ENCODE measurements at places on chromosomes 12 and 14.
A peak's percentile ranks its signal among the peaks of the same experiment; 100 is the strongest.

DNA sequence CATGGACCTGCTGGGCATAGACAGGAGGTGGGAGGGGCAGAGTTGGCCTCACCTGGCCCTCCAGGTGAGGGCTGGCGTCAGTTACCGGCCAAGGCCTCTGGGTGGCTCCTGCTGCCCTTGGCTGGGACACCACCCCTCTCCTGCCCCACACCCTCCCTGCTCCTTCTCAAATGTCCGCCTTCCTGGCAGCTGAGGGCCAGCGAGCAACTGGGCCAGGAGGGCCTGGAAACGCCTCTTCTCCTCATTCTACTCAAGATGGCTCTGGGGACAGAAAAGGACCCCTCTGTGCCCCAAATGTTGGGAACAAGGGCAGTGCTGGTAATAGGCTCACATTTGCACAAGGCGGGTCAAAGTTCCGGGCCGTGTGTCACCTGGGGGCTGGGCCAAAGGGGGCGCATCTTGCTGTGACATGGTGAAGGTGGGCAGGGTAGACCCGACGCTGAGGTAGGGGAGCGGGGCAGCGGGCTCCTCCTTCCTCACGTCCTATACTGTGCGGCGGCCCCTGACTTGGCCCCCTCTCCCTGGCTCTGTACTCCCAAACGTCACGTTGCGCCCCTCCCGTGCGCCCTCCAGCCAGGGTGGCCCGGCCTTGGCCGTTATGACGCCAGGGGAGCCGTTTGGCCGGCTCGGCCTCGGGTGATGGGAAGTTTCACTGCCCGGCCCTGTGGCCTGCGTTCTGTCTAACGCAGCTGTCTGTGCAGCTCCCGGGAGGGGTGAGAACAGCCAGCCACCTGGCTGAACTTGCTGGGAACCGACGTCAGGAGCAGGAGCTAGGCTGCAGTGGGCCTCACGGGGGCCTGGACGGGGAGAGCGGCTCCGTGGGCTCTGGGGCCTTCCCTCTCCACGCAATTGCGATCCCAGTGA is 18.0 kb upstream of the DLK1 start:
- ATAC-seq, result peak; percentile 38

GRCh38 chr14:105392131-105393090 is 5.9 kb upstream of the TEX22 start:
- ATAC-seq, result no peak

GRCh38 chr12:116689521-116689920 is 48.3 kb downstream of the SPRING1 start:
- no peak for ATAC-seq

DNA sequence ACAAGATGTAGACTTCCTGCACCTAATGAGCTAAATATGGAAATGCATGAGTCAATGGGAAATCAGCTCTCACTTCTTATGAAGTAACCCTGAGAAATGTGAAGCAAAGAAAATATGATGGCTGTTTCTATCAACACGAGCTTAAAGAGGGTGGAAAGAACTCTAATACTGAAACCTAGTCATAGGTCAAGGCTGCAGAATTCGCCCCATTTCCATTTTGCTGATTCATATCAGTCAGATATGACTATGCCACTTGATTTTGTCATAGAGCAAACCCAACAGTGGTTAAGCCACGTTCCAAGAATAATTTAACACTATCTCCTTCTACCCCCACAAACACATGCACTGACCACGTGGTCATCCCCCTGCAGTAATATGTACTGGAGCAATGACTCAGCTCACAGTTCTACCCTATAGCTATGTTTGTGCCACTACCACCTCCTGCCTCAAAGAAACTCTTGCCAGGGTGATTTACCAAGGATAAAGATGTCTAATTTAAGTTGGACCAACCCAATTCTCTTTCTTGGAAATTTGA is 157.5 kb downstream of the TMTC3 start:
- ATAC-seq, result no peak

- ATAC-seq, result no peak
Observed at GRCh38 chr14:37246427-37246829, 48.7 kb downstream of the MIPOL1 start.

DNA sequence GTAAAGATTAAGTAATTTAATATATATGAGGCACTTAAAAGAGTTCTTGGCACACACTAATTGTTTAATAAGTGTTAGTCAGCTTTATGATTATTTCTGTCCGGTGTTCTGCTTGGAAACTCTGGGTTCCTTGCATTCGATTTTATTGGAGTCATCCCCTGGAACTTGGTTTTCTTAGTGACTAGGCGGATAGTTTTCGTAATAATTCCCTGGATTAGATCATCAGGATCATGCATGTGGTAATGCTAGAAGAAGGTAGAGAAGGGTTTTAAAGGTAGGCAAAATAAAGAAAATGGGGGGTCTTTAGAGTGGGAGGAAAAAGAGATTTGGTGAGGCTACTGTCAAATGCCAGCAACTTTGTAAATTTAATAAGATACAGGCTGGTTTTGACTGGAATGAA is 88.4 kb downstream of the MYF5 start:
- ATAC-seq, result no peak

GRCh38 chr14:32980178-32980901 is 41.7 kb downstream of the NPAS3 start:
- no peak for ATAC-seq

- peak; percentile 98 for ATAC-seq
Observed at GRCh38 chr14:23034498-23035302, at the start of gene PSMB5. Gene PSMB5 (minus strand): TSS chr14:23034900. CDS start chr14:23034881, 19 bp downstream.

GRCh38 chr14:27608377-27608776 is 1010.5 kb upstream of the NOVA1 start:
- ATAC-seq, result no peak

DNA sequence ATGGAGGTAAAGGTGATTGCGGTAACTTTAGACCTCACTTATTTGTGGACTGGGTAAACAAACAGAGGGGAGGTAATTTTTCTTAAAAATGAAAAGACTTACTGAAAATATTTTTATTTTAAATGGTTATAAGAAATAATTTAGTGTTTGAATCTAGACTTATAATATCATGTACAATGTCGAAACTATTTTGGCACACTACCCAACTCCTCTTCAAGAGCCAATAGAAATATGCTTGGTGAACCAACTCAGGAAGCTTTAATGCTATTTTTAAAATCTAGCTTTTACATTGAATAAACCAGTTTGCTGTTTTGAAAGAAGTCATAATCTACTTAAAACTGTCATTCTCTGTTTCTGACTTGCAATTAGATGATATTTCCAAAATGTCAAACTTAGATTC is 175.8 kb upstream of the NPAS3 start:
- ATAC-seq, result no peak

DNA sequence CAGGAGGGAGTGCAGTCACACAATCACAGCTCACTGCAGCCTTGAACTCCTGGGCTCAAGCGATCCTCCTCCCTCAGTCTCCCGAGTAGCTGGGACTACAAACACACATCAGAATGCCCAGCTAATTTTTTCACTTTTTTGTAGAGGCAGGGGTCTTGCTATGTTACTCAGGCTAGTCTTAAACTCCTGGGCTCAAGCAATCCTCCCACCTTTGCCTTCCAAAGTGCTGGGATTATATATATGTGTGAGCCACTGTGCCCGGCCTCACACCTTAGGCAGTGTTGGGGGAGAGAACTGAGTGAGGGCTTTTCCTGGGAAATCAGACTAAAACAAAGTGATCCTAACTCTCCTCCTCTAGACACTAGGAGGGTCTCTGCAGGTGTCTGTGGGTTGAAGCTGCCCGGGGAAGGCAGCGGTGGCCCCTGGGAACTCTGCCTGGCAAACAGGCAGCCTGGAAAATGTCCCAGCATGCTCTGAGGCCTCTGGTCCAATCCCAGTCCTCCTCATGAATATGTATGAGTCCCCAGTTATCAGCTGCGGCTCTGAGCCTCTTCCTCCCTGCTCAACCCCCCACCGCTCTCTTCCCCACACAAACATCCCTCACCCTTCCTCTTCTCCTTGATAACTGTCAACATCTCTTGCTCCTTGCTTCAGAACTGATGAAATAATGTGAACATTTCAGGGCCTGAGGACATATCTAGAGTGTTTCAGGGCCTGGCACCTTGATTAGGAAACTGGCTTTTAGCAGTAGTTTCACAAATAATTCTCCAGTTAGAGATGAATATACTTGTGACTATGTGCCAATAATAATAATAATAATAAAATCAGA is 7.9 kb upstream of the NAA25 start:
- ATAC-seq, result peak; percentile 81

DNA sequence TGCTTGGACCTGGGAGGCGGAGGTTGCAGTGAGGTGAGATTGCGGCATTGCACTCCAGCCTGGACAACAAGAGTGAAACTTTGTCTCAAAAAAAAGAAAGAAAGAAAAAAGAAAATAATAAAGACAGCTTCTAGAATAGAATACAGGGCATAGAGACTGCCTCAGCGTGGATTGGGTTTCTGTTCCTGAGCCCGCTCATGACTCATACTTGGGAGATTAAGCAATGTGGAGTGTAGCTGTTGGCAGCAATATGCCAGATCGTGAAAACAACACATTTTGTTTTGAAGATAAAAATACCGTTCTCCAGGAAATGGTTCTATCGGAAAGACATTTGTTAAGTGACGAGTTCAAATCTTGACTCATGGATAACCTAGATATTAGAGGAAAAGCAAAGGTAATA is 67.2 kb downstream of the GLT1D1 start:
- peak; percentile 89 for ATAC-seq

GRCh38 chr14:77529963-77530362 is 31.3 kb upstream of the ISM2 start:
- no peak for ATAC-seq

DNA sequence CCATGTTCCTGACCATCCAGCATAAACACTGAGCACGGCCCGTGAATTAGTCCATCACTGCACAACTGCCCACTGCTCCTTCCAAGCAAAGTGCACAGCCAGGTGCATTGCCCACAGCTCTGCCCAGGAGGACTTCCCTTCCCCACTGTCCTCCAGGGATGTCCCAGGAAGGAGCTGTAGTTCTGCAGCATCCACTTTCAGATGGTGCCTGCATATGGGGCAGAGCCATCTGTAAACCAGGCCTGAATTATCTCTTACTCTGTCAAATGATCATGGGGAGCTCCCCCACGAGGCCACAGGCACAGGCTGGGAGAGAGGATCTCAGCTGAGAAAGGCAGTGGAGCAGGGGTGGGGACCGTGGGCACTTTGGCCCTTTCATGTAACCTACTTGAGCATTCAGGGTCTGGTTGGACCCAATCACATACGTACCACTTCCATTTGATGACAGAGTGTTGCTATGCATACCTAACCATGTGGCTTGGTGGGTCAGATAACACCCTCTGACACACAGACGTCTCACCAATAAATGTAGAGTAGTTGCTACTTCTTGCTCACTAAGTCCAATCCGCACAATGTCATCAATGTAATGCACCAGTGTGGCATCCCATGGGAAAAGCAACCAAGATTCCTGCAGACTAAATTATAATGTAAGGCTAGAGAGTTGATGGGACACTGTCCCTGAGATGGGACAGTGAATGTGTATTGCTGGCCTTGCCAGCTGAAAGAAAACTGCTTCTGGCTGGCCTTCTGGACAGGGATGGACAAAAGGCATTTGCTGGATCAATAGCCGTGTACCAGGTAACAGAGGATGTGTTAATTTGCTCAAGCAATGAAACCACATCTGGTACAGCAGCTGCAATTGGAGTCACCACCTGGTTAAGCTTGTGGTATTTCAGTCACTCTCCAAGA is 113.8 kb upstream of the C14orf180 start:
- ATAC-seq, result no peak

GRCh38 chr12:90712671-90713070 is 242.3 kb downstream of the CCER1 start:
- ATAC-seq, result no peak

GRCh38 chr12:109387425-109388166 is 39.9 kb downstream of the MYO1H start:
- no peak for ATAC-seq

GRCh38 chr12:107544937-107545336 is 140.7 kb upstream of the PWP1 start:
- no peak for ATAC-seq

- no peak for ATAC-seq
Observed at GRCh38 chr14:49447540-49448107, 138.6 kb downstream of the RPS29 start.

- ATAC-seq, result no peak
Observed at GRCh38 chr12:130486146-130486435, 148.4 kb downstream of the PIWIL1 start.

GRCh38 chr12:91406920-91407341 is 224.3 kb upstream of the DCN start:
- no peak for ATAC-seq

DNA sequence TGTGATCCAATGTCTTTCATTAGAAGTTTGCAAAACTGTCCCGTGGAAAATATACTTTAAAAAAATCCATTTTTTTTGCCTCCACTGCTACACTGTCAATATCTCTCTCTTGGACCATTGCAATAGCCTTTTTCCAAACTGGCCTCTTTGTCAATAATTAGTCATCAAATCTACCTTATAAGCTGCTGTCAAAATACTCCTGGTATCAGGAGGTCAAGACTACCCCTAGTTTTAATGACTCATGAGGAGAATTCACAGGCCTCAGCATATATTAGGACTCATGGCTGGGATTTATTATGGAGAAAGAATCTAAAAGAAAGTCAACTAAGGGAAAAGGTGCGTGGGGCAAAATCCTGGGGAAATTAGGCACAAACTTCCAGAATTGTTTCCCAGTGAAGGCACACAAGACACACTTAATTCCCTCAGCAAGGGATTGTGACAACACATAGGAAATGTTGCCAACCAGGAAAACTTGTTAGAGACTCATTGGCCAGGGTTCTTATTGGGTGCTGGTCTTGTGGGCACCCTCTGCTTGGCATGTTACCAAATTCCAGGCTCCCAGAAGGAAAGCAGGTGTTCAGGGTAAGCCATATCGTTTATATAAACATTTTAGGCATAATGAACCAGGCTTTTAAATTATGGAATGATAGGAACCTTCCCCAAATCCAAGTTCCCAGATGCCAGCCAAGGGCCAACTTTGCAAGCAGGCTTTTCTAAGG is 56.1 kb downstream of the TMEM117 start:
- ATAC-seq, result no peak

DNA sequence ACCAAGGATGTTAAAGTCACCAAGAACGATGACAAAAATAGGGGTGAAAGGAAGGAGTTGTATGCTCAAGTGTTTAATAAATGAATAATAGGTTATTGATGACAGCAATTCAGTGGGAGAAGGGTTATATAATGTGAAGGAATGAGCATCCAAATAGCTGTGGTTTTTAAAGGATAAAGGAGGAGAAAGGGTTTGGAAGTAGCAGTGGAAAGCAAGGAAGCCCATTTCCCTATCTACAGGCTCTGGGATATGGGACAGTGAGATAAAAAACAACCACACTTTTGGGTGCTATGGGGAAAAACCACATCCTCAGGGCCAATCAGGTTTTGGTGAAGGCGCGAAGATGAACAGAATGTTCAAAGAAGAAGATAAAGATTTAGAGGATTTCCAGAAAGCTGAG is 258.6 kb downstream of the ZFP36L1 start:
- ATAC-seq, result no peak

- ATAC-seq, result no peak
Observed at GRCh38 chr12:87815771-87816585, 213.2 kb downstream of the C12orf50 start.

- ATAC-seq, result no peak
Observed at GRCh38 chr12:26557326-26557725, 275.7 kb downstream of the ITPR2 start.

DNA sequence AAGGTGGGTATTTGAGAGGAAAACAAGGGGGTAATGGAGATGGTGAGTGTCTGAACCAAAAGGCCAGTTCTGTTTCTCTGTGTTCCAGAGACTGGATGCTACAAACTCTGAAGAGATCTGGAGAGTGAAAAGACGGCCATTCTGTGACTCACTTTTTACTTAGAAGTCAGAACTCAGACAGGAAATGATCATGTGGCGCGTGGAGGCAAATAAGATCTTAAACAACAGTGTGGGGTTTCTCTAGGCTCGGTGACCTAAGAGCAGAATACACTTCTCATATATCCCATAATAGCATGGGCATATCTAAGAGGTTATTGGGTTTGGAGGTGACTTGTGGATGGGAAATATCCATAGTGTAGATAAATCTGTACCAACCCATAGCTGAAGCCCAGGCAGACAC is 463.5 kb downstream of the TMEM132D start:
- no peak for ATAC-seq
